ENCODE measurements at places on chromosomes 12 and 14.

- no peak for DNase-seq
Observed at GRCh38 chr12:75754141-75754540, 242.7 kb upstream of the KRR1 start.

GRCh38 chr14:67187826-67188225 is 1.4 kb upstream of the GARIN2 start:
- DNase-seq: no peak

GRCh38 chr14:55142466-55142865 is 13.4 kb downstream of the LGALS3 start:
- DNase-seq: no peak

GRCh38 chr12:104049278-104049902 is 597 bp downstream of the GLT8D2 start:
- DNase-seq: no peak

GRCh38 chr12:98821866-98822265 is 176.8 kb downstream of the APAF1 start:
- DNase-seq: no peak

GRCh38 chr12:129423041-129423580 is 480.7 kb downstream of the TMEM132D start:
- no peak for DNase-seq

- DNase-seq: no peak
Observed at GRCh38 chr12:130186651-130187268, 24.5 kb downstream of the FZD10 start.

DNA sequence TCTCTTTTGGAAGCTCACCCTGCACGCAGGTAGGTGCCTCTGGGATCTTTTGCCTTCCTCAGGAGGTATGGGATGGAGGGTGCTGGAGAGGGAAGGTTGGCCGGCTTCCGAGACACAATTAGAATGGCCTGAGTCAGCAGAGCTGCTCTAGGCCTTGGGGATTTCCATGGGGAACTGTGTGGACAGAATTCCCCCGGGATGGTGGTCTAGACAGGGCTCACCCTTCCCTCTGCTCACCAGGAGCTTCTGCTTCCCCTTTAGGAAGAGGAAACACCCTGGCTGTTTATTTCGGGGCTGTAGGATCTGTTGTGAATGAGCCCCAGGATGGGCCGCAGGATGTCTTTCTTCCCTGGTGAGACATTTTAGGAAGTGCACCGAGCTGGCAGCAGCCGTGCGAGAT is 43.7 kb upstream of the TMED10 start:
- DNase-seq: no peak

GRCh38 chr14:90714811-90715210 is 101.4 kb downstream of the TTC7B start:
- DNase-seq: no peak

- no peak for DNase-seq
Observed at GRCh38 chr14:87055007-87055406, 938.0 kb downstream of the GALC start.

DNA sequence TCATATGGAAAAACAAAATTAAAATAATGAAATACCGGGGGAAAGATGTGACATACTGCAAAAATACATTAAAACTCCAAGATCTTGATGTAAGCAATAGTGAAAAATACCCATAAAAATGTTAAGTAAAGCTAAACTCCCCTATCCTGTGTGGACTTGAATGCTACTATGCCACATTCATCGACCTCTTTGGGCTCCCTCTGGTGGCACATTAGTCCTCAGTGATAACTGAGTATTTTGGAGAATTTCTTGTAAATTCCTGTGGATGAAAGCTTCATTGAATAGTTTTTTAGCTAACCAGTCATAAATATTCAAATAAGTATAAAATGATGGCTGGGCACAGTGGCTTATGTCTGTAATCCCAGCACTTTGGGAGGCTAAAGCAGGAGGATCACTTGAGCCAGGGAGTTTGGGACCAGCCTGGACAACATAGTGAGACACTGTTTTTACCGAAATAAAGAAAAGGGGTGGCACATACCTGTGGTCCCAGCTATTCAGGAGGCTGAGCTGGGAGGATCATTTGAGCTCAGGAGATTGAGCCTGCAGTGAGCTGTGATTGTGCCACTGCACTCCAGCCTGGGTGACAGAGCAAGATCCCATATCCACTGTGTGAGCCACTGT is 42.4 kb upstream of the SGPP1 start:
- DNase-seq: no peak

GRCh38 chr12:49279706-49280159 is 14.9 kb downstream of the TUBA1C start:
- DNase-seq: no peak

- no peak for DNase-seq
Observed at GRCh38 chr12:50302686-50303085, 19.4 kb upstream of the LIMA1 start.

DNA sequence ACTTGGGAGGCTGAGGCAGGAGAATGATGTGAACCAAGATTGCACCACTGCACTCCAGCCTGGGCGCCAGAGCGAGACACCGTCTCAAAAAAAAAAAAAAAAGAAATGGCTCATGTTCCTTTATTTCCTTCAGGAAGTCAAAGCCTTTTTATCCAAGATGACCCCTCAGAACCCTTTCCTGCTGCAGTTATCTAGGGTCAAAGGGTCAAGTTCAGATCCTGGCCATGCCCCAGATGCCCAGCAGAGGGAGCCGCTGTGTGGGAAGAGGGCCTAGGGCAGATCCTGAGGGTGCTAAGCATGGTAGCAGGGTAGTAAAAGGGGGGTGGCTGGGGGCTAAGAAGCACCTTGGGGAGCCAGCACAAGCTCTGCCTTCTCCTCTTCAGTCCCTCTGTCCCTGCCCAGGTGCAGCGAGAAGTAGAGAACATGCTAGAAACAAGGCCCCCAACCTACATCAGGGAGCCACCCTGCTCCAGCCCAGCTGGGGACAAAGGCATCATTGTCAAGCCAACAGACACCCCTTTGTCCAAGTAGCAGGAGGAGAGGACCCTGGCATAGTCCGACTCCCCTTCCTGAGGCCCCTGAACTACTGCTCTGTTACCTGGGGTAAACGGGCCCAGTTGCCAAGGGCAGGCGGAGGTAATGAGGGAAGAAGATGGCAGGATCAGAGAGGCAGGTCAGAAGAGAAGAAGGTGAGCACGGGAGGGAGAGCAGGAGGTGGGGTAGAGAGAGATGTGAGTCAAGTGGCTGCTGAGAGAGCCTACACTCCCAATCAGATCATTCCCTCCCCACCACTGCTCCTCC is 6.5 kb downstream of the NFE2 start:
- no peak for DNase-seq

DNA sequence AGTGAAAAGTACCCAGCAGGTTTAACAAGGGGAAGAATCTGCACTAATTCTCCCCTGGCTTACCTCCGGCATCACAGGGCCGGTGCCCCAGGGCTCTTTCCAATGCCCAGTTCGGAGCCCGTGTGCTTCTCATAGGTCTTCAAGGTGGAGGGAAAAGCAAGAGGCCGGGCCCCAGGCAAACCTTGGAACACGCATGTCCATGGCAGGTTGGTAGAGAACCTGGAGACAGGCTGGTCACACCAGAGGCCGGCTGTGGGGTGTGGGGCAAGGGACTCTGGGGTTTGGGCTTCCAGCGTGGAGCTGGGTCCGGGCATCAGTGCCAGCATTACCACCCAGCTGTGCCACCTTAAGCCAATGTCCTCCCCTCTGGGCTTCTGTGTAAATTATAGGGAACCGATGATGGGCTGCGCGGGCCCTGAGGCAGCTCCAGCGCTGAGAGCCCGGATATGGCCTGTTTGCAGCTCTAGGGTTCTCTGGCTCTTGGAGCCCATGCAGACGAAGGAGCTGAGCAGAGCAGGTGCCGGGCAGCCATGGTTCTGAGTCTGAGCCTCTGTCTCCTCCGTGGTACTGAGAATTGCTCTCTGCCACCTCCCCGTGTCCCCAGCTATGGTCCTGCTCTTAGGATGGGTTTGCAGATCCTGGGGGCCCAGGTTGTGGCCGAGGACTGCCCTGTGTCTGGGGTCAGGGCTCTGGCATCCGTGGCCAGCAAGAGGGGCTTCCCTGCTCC is 197.0 kb upstream of the C14orf180 start:
- no peak for DNase-seq

DNA sequence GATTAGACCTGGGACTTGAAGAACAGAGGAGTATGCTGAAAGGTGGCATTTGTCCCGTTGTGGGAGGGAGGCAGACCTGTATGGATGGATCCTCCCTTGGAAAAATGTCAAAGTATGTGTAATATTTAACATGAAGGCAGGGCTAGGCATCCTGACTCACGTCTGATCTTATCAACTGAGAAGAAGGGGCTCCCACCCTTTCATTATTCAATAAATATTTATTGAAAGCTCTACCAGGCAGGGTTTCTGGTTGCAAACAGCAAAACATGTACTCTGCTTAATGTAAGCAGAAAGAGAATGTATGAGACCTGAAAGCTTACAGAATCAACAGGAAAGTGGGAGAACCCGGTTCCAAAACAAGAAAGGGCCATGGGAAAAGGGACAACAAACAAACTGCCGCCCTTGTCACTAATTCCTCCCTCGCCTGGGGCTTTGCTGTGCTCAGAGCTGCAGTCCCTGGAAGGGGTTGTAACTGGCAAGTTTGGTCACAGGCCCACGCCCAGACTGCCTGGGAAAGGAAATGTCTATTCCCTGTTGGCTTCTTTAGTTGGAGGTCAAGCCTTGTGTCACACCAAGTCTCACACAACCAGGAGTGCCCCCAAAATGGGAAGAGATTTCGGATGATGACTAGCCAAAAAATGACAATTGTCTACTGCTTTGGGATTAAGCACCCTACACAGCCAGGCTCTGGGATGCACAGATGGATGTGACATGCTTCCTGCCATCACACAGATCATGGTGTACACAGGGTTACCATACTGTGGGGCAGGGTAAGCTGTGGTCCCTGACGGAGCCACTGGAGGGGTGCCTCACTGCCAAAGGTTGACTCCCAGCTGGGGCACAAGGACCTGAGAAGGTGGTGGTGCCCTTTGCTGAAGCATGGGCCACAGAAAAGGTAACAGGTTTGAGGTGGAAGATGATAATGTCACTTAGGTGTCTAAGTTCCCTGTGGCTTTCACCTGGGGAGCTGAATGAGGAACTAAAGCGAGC is 36.8 kb downstream of the RAB35 start:
- no peak for DNase-seq

DNA sequence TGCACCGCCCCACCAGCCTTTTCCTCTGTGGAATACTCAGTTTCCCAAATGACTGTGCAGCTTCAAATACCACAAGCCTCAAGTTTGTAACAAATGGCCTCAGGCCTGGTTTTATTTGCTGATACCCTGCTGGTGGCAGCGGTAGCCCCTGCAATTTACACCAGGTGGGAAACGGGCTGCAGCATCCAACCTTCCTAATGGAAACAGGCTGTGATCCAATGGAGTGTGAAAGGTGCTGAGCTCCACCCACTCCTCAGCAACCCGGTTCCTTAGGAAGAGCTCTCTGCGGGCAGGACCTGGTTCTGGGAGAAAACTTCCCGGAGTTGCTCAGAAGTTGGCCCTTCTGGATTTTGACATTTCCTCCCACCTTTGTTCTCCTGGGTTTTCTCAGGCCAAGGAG is 41.7 kb upstream of the LTA4H start:
- DNase-seq: no peak

DNA sequence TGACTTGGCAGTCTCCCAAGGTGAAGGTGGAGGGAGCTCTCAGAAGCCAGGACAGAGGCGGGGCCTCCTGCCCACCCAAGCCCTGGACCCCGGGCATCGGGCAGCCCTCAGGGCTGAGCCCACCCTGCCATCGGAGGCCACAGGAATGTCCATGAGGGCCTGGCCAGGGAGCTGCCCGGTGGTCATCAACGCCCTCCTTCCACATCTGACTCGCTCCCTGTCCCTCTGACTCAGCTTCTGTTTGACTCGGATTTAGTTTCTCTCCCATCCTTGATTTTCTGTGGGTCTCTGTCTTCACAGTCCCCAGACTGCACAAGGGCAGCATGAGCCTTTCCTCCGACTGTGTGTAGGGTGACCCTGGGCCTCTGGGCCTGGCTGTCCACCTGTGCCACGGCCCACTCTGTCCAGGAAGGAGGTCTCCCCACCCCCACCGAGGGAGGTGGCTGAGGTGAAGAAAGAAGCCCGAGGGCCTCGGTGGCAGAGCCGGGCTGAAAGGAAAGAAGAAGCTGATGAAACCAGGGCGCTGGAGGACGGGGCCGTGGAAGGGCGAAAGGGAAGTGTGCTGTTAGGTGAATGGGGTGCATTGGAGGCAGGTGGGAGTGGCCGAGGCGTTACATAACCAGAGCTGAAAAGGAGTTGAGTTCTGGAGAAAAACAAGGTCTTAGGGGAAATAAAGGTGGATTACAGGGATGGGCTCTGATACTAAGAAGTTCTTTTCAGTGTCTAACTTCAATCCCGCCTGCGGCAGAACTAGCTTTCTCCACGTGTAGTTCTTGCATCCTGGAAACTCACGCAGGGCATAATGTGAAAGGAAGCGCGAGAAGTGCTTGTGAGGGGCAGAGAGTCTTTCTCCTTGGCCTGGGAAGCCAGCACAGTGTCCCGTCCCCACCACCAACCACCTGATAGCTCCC is 16.7 kb upstream of the TMEM106C start:
- DNase-seq: no peak

GRCh38 chr14:68558096-68558495 is 234.8 kb downstream of the ZFP36L1 start:
- no peak for DNase-seq

DNA sequence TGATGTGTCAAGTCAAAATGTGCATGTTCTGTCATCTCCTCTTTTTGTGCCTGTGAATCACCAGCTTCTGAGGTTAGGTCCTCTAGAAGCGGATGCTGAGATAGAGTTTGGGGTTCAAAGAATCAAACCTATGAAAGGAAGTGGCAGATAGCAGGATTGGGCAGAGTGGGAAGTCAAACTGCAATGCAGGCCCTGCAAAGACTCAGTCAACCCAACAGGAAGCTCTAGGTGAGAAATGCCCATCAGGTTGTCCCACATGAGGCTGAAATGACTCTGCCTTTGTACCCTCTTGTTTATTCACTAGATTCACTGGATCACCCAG is 4.5 kb upstream of the MIA2 start:
- no peak for DNase-seq

DNA sequence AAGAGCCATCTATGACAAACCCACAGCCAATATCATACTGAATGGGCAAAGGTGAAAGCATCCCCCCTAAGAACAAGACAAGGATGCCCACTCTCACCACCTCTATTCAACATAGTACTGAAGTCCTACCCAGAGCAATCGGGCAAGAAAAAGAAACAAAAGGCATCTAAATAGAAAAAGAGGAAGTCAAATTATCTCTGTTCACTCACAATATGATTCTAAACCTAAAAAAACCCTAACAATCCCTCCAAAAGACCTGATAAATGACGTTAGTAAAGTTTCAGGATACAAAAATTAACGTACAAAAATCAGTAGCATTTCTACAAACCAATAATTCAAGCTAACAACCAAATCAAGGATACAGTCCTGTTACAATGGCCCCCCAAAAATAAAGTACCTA is 26.9 kb downstream of the MDM1 start:
- no peak for DNase-seq

GRCh38 chr12:1974812-1975211 is 29.4 kb downstream of the DCP1B start:
- DNase-seq: no peak

Data from cortex of kidney (tissue), 1 donor.